Progenitor cell of endocrine pancreas (in vitro differentiated cells): ENCODE measurements at places on chromosomes 6 and 20.

- no peak for DNase-seq
Observed at GRCh38 chr6:20266851-20267608, 54.8 kb upstream of the MBOAT1 start.

DNA sequence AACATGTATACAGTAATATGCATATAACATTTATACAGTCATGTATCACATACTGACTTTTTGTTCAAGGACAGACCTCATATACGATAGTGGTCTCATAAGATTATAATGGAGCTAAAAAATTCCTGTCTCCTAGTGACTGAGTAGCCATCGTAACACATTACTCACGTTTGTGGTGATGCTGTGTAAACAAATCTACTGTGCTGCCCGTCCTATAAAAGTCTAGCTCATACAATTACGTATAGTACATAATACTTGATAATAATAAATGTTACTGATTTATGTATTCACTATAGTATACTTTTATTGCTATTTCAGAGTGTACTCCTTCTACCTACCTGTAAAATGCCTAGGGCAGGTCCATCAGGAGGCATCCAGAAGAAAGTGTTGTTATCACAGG is 17.4 kb downstream of the SERAC1 start:
- no peak for DNase-seq

- DNase-seq = no peak
Observed at GRCh38 chr6:161536224-161536630, 262.4 kb upstream of the AGPAT4 start.

DNA sequence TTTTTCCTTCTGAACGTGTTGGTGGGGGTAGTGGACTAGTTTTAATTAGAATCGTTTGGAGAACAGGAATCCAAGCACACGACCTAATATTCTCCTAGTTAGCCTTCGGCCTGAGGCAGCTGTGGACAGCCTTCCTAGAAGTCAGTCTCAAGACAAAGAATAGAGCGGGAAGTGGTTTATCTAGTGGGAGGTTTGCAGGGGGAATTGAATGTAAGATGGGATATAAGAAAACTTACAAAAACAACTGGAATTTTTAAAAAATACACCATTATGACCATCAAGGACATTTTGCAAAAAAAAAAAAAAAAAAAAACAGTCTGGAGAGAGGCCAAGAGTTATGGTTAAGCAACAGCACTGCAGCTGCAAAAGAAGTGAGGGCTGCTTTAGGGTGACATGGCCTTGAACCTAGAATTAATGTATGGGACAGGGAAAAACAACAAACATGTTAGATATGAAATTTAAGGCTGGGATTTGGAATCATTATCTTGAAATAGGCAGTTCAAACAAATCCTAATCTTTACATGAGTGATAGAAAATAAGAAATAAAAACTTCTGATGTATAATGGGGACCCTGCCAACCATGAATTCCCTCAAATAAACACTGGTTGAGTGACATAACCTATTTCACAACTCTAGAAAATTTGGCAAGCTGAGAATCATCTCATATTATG is 40.2 kb downstream of the PLAGL1 start:
- DNase-seq = no peak

DNA sequence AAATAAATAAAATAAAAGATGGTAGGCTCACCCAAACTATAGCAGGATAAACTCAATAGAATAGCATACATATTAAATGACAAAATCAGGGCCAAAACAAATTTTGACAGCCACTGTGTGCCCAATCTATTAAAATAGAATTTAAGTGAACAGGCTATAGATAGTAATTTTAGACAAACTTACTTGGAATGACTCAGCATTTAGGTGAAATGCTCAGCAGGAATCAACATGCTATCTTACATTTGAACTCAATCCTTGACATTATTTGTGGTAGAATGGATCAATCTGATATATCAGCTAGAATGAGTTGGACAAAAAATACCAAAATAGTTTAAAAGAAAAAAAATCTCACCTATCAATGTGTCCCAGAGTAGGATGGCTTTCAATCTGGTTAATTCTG is 578.6 kb downstream of the RFPL4B start:
- DNase-seq = no peak

- DNase-seq = no peak
Observed at GRCh38 chr6:152170702-152171667, 363.5 kb downstream of the ESR1 start.

DNA sequence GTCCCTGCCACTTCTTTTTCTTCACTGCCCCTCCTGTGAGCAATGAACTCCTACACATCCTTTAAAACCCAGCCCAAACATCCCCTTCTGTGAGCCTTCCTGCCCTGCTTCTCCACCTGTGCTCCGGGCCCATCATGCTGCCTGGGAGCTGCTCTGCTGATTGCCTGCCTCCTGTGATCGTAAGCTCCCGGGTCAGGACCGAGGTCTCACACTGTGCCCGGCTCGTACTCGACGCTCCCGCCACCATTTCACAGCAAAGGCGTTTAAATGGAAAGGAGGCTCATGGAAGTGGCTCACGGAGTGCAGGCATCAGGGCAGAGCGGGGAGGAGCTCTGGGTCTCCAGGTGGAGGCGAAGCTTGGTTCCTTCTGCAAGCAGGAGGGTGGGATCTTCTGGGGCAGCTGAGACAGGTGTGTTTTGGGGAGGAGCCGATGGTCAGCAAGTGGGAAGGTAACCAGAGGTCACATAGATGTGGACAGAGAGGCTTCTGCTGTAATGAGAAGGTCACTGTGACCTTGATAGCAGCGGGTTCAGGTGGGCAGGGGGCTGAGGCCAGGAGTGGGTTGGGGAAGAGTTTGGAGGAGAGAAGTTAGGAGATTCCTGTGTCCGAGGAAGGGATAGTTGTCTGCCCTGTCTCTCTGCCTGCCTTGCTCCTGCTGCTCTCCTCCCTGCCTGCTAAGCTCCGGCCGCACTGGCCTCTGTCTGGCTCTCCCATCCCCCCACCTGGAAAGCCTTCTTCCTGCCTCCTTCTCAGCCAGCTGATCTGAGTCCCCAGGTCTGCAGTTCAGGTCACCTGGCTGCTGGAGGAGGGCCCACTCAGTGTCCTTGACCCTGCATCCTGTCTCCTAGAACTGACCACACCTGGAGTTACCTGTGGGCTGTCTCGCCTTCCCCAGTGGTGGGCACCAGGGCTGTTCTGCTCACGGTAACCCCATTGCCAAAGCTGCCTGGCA is 52.7 kb upstream of the FRMD1 start:
- peak; percentile 7 for DNase-seq

GRCh38 chr6:136184738-136185137 is 65.4 kb downstream of the MTFR2 start:
- no peak for DNase-seq

GRCh38 chr6:129153257-129153656 is 270.3 kb downstream of the LAMA2 start:
- DNase-seq = no peak

GRCh38 chr20:32490942-32491763 is 94.0 kb downstream of the NOL4L start:
- peak; percentile 2 for DNase-seq

DNA sequence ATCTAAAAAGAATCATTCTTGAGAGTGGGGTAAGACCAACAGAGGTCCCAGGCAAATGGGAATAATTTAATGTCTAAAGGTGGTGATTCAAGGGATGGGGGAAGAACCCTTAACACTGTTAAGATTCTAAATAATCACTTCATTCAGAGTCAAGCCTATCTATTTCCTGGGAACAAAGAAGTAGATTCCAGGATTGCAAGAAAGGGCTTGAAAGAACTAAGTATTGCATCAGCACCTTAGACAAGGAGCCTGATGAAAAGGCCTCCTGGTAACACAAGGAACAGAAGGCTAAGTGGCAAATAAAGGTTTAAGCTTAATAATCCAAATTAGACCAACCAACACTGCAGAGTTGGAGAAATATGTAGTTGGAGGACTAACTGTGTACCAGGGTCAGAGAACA is 620.7 kb upstream of the BTBD3 start:
- DNase-seq = no peak

- DNase-seq = no peak
Observed at GRCh38 chr20:5188736-5189135, 61.9 kb downstream of the CDS2 start.

- peak; percentile 64 for DNase-seq
Observed at GRCh38 chr20:21808863-21809664, 103.6 kb downstream of the PAX1 start.

DNA sequence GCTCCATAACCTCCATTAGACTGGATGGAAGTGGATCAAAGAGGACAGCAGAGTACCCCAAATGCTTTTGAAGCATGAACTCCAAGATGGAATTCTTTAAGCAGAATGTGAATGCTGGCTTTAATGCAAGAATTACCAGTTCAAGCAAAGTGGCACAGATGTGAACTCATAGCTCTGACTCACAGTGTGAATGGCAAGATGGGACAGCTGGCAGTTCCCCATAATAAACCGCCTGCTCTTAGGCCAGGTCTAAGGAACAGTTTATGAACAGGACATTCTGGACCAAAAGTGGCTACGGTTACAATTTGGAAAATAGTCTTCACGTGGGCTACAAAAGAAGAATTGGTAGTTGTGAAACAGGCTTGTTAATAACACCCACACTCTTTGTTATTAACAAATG is 76.5 kb downstream of the SPTLC3 start:
- no peak for DNase-seq

- no peak for DNase-seq
Observed at GRCh38 chr6:111920578-111920977, 47.3 kb upstream of the FYN start.

DNA sequence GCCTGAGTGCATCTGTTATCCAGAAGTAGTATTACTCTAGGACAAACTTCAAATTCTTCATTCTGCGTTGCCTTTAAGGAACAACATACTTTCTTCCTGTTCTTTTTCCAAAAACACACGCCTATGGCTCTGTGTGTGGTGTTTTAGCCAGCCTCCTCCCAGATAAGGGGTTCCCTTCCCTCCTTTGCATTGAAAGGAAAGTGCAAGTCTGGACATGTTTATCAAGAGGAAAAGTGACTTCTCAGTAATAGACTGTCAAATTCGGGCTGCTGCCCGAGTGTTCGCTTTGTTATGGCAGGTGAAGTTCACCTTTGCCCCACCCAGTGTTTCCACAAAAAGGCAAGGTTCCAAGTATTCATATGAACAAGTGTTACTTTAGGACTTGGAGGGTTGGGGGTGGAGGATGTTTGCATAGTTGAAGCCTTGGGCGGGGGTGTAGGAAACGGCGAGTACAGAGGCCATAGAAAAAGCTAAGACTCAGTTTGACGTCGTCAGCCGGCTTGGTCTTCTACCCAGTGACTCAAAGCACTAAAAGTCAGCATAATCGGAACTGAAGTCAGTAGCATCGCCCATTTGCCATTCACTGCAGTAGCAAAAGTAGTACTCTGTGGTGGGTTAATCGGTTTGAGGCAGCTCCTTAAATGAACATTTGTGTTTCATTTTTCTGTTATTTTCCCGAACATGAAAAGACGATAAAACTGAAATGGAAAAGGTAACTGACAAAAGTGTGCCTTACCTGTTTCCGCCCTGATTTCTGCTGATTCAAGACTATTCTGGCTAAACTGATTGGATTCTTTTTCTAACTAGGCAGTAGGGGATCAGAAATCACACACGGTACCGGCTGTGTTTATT is 12.5 kb downstream of the PRDM1 start:
- no peak for DNase-seq

- DNase-seq = no peak
Observed at GRCh38 chr6:144177726-144178125, 27.4 kb downstream of the STX11 start.

- no peak for DNase-seq
Observed at GRCh38 chr6:149567194-149567586, 1.0 kb downstream of the GINM1 start.

- no peak for DNase-seq
Observed at GRCh38 chr20:61567204-61567603, 315.1 kb downstream of the CDH4 start.

DNA sequence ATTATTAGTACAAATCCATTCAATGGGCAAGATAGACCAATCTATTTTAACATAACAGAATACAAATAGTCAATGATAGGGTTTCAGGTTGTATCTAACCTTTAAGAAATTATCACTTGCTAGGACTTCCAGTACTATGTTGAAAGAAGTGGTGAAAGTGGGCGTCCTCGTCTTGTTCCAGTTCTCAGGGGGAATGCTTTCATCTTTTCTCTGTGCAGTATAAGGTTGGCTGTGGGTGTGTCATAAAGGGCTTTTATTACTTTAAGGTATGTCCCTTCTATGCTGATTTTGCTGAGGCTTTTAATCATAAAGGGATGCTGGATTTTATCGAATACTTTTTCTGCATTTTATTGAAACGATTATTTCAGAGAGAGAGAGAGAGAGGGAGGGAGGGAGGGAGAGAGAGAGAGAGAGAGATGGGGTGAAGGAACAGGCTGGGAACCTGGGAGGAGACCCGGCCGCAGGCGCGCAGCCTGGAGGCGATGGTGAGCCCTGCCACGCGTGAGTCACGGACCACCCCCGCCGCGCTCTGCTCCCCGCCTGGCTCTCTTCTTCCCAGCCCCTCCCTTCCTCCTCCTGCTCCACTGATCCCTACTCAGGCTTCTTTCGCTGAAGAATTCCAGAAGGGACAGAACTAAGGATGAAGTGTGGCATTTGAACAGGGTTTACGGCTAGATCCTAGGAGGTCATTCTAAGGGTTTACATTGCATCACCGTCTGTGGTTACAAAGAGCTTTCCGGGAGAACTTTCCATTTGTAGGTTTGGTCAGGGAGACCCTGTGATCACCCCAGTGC is 45.5 kb upstream of the HLA-E start:
- DNase-seq = no peak

DNA sequence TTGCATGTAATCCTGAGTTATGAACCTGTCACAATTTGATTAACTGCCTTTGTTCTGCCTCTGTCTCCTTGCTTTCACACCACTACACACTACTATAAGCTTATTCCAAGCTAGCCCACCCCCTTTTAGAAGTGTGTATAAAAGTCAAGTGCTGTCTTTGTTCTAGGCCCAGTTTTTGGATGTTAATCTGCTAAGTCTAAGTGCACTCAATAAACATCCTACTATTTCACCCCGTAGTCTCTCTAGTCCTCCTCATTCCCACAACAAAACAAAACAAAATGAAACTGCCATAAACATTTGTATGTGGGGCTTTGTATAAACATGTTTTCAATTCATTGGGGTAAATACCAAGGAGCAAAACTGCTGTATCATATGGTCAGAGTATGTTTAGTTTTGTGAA is 16.1 kb upstream of the SPACA1 start:
- no peak for DNase-seq

GRCh38 chr6:113695516-113695915 is 161.6 kb upstream of the MARCKS start:
- no peak for DNase-seq

DNA sequence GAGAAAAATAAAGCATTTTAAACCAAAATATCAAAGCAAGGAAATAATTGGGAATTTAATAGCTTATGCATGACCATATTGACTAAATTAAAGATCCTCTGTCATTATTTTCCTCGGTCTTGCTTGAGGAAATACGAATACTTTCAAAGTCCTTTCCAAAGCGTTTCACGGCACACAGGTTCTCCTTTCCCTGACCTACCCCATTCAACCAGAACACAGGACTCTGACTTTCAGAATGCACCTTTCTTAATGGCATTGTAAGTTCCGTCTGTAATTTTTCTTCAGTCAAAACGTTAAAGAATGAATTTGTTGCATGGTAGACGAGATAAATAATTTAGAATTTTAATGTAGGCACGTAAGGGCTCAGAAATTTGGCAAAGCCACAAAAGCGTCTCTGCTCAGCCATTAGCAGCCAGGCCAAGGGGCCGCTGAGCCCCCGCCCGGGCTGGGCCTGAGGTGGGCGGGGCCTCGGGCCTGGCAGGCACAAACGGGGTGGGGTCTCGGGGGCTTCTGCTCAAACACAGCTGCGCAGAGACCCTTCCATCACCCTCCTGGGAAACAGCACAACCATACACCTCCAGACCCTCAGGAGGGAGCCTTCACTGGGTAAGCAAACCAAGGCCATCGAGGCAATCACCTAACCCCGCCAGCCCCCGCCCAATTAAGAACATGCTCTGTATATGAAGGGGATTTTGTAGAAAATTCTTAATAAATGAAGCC is 3.4 kb downstream of the NEDD9 start:
- no peak for DNase-seq
